ENCODE measurements at places on chromosomes 13 and 19.

DNA sequence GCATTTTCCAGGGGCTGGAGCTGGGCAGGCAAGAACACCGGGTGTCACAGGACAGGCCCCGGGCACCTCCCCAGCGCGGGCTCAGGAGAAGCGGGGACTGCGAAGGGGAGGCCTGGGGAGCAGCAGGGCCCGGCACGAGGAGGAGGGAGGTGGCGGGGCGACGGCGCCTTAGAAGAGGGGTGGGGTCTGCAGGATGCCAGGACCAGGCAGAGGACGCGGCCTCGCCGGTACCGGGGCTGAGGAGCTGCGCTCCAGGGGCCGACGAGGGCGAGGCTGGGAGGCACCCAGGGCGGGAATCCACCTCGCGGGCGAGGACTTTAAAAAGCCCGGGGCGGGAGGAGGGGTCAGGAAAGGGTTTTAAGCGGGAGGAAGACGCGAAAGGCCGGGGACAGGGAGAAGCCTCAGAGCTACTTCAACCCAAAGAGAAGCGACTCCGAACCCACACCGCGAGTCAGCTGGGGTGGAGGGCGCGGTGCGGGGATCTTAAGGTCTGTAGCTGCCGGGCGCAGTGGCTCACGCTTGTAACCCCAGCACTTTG lies 665 bp downstream of the ZNF347 start:
- DNase-seq: peak; percentile 51

- no peak for DNase-seq
Observed at GRCh38 chr19:1400281-1401137, 833 bp downstream of the GAMT start.

DNA sequence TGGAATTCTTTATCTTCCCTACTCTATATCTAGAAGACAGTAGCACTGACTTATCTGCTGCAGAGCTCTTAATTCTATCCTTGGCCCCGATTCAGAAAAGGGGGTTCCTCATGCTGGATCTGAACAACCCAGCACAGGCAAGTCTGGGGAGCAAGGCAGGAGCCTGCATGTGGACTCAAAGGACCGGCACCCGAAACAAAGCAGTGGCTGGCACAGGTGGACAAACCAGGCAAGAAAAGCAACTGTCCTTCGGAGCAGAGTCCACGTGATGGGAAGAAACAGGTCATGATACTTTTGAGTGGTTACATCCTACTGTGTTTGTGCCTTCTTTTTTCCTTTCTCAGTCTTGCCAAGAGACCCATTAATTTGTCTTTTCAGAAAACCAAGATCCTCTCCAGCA lies 38.3 kb downstream of the GPR42 start:
- DNase-seq: no peak

GRCh38 chr13:28741084-28741491 lies 22.3 kb upstream of the SLC46A3 start:
- no peak for DNase-seq

- no peak for DNase-seq
Observed at GRCh38 chr13:28501547-28501946, 6.6 kb upstream of the FLT1 start.

DNA sequence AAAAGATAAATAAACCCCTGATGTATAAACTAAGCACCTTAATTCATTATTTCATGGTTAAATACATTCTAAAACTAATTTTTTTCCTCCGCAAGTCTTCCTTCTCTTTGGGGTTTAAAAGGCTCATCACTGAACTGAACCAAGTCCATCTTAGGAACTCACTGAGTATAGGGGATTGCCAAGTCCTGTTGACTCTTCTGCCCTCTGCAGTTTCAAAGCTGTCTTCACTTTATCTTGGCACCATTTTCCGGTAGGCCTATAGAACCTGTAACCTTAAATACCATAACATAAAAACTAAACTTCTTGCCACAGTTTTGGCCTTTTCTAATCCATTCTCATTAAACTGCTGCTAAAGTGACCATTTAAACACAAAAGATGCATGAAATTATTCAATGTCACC lies 66.5 kb upstream of the USPL1 start:
- peak; percentile 62 for DNase-seq

GRCh38 chr13:79194727-79195126 lies 211.3 kb downstream of the RBM26 start:
- DNase-seq: no peak

Data from NB4 (cell line).